ENCODE measurements at places on chromosomes 6 and 20.

DNA sequence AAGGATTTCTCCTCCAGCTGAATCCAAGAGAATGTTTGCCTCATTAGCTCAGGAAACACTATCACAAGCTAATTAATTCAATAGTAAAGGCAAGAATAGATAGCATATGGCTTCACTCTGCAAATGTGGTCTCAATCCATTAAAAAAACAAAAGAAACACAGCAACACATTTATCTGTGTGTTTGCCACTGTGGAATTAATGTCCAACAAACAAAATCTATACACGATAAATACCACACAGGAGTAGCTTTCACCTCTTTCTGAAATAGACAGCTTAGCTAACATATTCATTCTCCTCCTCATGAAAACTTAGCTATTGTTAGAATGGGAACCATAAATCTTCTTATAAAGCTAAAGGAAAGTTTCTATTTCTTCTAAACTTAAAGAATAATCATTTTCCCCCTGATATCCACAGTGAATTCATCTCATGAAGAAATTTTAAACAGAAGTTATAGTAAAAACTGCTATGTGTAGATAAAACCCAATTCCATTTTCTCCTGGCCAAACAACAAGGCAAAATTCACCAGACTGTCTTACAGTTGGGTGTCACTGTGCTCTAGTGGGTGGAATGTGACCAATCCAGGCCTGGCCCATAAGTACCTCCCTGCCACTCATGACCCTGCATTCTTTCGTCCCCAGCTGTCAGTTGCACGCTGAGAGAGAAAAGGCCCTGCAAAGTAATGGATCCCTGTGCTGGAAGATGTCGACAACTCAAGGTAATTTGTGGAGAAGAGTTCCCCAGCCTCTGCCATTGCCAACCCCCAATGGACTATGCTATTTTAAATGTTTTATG is 92.9 kb upstream of the NRSN1 start:
- no peak for DNase-seq

DNA sequence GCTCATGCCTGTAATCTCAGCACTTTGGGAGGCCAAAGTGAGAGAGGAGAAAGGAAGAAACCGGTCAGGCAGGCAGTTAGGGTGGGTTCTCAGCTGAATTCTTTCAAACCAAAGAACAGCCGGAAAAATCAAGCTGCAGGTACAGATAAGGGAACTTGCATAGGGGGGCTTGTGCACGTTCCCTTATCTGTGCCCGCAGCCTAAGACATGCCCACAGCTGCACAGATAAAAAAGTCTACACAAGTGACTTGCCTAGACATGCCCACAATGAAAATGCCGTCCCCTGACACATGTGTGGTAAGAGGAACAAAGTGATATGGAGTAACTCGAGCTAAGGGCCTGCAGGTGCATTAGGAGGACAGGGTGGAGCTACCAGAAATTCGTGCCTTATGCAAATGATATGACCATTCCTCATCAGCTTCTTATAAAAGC is 175.8 kb upstream of the SALL4 start:
- DNase-seq = no peak

- no peak for DNase-seq
Observed at GRCh38 chr20:22687676-22688349, 103.4 kb upstream of the FOXA2 start.

DNA sequence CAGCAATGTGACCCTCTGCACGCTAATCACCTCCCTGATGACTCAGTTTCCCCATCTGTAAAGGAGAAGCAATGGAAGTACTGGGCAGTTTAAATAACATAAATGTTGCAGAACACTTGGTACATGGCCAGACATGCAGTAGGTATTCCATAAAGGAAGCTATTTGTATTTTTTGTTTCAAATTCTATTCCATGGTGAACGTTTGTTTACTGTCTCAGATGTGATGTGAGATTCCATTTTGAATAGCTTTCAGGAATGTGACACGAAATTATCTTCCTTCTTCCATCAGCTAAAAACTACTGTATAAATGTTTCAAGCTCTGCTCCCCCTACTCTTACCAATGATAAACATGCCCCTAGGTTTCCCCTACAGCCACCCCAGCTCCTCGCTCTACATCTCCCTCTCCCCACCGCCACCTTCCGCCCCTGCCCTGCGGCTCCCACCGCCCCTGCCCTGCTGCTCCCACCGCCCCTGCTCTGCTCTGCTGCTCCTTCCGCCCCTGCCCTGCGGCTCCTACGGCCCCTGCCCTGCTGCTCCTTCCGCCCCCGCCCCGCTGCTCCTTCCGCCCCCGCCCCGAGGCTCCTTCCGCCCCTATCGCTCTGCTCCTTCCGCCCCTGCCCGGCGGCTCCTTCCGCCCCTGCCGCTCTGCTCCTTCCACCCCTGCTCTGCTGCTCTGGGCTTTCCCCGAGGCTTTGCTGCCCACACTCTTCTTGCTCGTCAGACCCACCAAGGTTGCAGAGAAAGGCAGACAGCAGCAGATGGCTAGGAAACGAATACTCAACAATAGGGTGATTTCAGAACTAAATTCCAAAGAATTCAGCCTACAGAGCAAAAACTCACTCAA is 78.9 kb downstream of the THBS2 start:
- no peak for DNase-seq

GRCh38 chr20:1374246-1374645 is 18.6 kb downstream of the FKBP1A start:
- no peak for DNase-seq

All from NCI-H1436 (cell line).